ENCODE measurements at places on chromosomes 6 and 20.
A peak's percentile ranks its signal among the peaks of the same experiment; 100 is the strongest.

DNA sequence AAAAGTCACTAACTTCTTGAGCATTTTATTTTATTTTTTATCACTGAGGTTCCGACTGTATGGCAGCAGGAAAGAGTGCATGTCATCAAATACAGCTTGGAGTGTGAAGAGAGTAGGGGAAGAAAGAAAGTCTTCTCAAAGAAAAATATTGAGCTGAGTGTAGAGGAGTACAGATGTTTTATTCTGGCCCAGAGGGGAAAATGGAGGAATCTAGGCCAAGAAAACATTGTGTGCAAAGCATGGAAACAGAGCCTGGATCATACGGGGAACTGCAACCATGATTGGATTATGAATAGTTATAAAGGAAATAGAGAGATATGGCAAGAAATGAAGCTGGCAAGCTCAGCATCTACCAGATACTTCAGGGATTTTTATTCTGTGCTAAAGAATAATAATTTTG, 104.2 kb upstream of the SCGN start:
- no peak for DNase-seq

DNA sequence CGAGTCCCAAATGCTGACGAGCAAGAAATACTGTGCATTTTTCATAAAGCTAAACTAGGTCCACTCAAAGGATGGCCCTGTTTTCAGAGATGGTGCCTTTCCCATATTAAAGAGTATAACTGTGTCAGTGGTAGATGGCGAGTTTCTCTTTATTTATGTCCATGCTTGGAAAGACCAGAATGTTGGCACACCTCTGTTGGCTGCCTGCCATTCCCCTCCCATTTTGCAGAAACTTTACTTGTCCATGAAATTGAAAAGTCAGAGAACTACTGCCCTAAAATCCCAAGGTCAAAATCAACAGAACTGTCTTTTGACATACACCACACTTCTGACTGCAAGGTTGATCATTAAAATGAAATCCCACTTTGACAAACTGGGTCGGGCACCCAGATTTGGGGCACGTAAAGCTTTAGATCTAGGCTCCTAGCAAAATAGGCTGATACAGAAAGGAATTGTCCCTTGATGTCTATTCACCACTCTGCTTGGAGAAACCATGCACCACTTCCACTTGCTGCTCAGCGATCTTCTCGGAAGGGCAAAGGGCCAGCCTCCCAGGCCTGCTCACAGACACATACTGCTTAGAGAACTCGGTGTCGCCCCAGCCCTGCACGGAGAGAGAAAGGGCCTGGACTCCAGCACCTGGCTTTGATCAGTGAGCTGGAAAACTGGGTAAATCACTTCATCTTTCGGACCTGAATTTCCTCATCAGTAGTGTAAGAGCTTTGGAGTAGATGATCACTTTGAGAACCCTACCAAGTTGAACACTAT, 130.0 kb downstream of the AGPAT4 start:
- no peak for DNase-seq

GRCh38 chr6:7893342-7893741, 17.2 kb downstream of the TXNDC5 start:
- no peak for DNase-seq

- DNase-seq: no peak
Measured at GRCh38 chr6:34317172-34317477, 68.3 kb upstream of the SMIM29 start.

DNA sequence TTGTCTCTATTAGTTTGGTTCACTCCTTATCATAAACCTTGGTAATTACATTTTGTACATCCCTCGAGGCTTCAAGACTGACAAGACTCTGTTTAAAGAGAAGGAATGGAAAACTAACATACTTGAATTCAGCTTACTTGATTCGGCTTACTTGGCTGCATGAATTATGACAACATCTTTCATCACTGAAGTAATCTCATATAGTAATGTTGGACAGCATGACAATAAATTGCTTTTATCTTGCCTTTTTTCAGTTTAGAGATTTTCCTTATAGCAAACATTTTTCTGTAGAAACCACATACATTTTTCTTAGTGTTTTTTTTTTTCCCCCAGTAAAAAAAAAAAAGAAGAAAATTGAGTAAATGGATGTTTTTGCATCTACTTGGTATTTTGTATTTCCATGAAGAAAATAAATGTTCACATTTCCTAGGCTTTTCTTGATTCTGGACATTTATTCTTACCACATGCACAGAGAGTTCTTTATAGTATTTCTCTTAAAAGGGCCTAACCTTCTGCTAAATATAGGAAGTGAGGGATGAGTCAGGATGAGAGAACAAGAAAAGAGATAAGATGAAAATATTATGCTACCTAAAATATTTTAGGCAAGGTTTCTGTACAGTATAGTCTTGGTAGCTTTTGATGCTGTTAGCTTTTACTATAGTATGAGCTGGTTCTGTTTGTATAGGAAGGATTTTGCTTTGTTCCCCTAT, 101.0 kb upstream of the HDGFL1 start:
- no peak for DNase-seq

- no peak for DNase-seq
Measured at GRCh38 chr6:31947864-31948263, 2.0 kb downstream of the CFB start.

DNA sequence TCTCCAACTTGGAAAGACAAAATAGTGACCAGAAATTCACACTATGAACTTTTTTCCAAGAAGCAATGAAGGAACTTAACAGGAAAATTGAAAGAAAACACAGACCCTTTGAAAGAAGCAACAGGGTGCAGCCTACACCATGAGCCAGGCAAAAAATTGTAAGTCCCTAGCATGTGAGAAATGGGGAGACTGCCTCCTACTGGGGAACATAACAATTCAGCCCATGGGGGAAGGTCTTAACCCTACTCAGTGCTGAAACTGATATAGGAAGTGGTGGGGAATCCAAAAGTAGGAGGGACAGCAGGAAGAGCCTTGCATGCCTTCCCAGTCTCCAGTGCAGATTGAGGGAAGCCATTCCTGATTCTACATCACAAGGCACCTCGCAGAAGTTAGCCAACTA, 235.1 kb upstream of the UFL1 start:
- DNase-seq: no peak

GRCh38 chr6:134169871-134170486, 117.6 kb upstream of the SLC2A12 start:
- no peak for DNase-seq

DNA sequence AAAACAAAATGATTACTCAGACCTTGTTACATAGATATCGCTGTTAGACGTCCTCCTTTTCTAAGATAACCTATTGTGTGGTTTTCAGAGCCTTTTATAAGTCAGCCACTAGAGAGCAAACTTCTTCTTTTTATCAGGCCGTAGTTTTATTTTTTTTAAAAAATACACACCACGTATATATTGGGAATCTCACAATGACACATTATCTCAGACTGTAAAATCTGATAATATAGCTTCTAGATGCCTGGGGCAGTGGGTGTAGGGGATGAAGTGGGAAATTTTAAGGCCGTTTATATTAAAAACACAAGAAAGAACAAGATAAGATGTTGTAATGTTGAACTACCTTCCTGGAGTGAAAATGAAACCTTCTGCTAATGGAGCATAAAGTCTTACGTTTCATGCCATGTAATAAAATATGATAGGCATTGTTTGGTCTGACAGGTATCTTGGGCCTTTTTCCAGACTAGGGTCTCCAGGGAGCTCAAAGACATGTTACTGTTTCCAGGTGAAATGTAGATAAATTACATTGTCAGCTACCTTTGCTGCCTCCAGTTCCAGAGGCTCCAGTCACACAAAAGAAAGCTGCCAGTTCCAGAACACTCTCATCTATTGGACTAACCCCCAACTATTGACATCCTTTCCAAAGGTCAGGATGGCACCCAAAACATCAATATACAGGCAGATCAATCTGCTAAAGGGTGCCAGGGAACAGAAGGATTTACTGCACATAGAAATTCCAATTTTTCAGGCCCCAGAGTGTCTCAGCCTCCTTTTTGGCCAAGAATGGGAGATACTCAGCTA, 130.2 kb upstream of the AKIRIN2 start:
- no peak for DNase-seq

GRCh38 chr6:111447051-111447450, 36.0 kb downstream of the REV3L start:
- DNase-seq: no peak

DNA sequence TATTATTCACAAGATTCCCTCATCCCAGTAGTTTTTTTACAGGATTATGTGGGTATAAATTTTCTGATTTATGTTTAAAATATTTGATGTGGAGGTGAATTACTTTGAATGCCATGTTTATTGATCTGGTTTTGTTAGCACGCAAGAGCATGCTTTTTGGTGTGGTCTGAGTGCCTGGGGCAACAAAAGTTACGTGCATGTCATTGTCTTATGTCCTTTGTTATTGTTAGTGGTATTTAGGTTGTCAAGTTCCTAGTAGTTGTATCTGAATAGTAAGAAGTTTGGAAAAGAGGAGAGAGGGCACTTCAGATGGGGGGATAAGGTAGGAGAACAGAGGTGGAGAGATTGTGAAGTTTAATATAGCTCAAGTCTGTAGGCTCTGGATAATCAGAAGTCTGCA, 95.0 kb downstream of the ATRN start:
- no peak for DNase-seq

DNA sequence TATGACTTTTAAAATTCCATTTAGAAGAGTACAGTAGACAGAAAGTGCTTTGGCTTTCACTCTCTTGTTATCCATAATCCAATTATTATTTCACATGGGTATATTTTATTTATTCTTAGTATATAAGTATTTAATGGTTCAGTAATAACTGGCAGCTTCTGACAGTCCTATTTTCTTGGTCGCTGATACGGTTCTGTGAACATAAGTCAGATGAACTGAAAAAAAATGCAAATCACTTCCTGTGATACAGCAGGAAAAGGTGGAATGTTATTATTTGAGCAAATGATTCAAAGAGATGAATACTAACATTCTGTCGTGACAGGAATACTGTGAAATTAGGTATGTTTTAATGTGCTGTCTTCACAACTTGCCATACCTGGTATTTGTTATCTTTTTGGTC, 132.3 kb downstream of the ARHGAP18 start:
- DNase-seq: no peak

GRCh38 chr6:134363323-134364039, 45.6 kb upstream of the SGK1 start:
- DNase-seq: no peak

- DNase-seq: no peak
Measured at GRCh38 chr6:131642987-131643611, 6.0 kb downstream of the ENPP3 start.

- no peak for DNase-seq
Measured at GRCh38 chr6:166581091-166581511, 5.4 kb downstream of the RAMACL start.

DNA sequence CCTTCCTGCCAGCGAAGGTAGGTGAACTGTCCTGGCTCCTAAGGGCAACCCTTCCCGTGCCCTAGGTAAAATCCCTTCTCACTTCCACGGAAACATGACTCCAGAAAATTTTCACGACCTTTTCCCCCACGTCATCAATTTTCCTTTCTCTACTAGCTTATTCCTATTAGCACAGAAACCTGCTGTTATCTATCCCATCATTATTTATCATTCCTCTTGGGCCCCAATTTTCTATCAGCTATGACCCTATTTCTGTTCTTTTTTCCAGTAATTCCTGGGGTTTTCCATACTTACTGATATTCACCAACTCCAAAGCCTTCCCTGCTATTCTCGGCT, 23.8 kb upstream of the GCM1 start:
- DNase-seq: no peak

GRCh38 chr20:61434341-61434781, 182.3 kb downstream of the CDH4 start:
- DNase-seq: no peak

- no peak for DNase-seq
Measured at GRCh38 chr20:31560746-31561598, 44.1 kb upstream of the ID1 start.

DNA sequence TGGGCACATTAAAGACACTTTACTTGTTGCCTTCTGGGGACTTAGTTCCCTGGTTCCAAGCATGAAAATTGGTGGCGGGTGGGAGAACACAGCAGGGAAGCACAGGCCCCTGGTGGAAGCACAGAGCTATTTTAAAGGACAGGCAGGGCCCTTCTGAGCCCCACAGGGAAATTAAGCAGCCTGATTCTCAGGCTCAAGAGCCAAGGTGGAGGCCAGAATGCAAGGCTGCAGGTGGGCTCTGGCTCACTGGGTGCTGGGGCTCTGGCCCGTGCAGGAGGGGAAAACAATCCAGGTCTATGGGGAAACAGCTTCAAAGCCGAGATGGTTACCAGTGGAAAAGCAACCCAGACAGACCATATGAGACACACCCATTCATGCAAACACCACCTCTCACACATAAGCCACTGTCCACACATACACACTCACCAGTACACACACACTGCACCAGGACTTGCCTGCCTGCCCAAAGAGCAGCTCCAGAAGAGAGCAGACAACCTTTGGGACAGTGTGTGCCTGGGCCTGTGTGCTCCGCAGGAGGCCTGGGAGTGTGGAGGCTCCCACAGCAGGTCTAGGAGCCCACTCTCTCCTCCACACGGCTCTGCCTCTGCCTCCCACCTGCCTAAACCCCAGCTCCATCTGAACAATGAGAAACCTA, 30.6 kb downstream of the TFEB start:
- DNase-seq: no peak

- DNase-seq: no peak
Measured at GRCh38 chr20:50675671-50676376, 15.5 kb downstream of the RIPOR3 start.

- no peak for DNase-seq
Measured at GRCh38 chr6:41934278-41935192, 7.1 kb downstream of the CCND3 start.

- peak; percentile 63 for DNase-seq
Measured at GRCh38 chr6:167826896-167827582, at the start of gene AFDN. Gene AFDN, plus strand, starts transcription at chr6:167826911. Its CDS starts 222 bp downstream, at chr6:167827133.

DNA sequence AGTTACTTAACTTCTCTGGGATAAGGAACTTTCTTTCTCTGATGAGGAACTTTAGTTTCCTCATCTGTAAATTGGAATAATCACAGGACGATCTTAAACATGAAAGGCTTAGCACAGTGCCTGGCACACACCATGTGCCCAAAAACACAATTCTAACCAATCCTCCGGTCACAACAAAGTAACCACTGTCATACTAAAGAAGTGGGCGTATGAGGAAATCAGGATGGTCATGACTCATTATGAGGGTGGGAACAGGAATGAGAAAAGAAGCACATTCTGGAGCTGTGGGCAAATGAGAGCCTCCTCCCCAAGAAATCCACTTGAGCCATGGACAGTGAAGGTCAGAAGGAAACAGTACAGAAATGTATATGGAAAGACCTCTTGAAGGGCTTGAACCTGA, 82.9 kb downstream of the LRFN2 start:
- DNase-seq: no peak

- no peak for DNase-seq
Measured at GRCh38 chr6:167998215-167998614, 744 bp downstream of the KIF25 start.

- DNase-seq: no peak
Measured at GRCh38 chr6:129209355-129209754, 326.4 kb downstream of the LAMA2 start.

GRCh38 chr6:100726666-100727065, 154.5 kb downstream of the ASCC3 start:
- no peak for DNase-seq

DNA sequence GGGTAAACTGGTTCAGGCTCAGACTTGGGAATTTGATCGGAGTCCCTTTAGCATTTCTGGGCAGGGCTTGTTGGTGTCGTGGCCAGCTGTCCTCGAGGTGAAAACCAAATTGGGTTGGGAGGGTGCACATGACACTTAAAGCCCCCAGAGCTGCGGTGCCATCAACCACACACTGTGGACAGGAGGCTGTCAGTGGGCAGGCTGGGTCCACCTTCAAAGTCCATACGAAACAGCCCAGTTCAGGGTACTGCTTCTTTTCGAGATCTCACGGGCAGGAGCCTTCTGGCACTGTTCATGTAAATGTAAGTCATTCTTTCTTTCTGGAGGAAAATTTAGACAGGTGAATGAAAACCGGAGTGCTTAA, 7.0 kb downstream of the SYNJ2 start:
- no peak for DNase-seq

Measured in activated CD8-positive, alpha-beta memory T cell treated with anti-CD3 and anti-CD28 coated beads, Interleukin-2, amount 50 U/mL, for 48 hours (primary cell).